ENCODE measurements at places on chromosomes 4 and X. TPM values are rescaled to one million over a fixed set of nuclear protein-coding genes. Genes with fewer than 3 reads are reported as not detected.

NHS gene
- 0.07 TPM for total RNA-seq

SYP gene
- total RNA-seq: 0.13 TPM

DOK7 gene
- total RNA-seq: 0.20 TPM

HMGB2 gene
- 125 TPM for total RNA-seq

TNIP3 gene
- total RNA-seq: 1.2 TPM

F8A3 gene
- total RNA-seq: 0.56 TPM
